Stimulated activated CD4-positive, alpha-beta T cell treated with anti-CD3 and anti-CD28 coated beads, TNF-alpha, amount 100 ng/mL, for 24 hours (primary cell): ENCODE measurements at places on chromosomes 1 and 21.

- DNase-seq = no peak
Measured at GRCh38 chr1:24165500-24165899, 21.6 kb downstream of the IFNLR1 start.

GRCh38 chr1:188423073-188423472 lies 1594.3 kb downstream of the PLA2G4A start:
- no peak for DNase-seq

DNA sequence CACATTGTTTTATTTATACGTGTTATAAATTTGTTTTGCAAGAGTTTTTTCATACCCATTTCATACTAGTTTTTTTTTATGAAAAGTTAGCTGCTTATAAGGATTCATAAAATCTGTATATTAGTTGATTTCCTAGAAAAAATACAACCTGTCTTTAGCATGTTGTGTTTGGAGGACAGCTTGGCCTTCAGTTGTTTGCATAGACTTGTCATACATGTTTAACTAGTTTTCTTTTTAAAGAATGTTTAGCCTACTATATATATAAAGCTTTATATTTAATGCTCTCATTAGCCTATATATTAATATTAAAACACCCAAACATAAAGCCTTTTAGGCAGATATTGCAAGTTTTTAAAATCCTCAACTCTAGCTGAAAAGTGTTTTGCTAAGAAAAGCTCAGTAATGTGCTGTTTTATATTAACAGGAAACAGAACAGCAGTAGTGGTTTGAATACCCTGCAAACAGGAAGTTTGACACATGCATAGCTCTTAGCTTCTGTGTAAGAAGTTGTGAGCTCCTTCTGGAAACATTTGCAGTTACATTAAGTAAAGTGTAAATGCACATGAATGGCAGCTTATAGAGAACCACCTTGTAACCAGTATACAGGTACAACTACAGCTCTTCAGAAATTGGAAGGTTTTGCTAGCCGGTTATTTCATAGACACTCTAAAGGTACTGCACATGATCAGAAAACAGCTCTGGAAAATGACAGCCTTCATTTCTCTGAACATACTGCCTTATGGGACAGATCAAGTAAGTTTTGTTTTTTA lies at the start of gene PRKACB:
PRKACB (plus strand) TSS at position 476 of the 770 bp plus-strand sequence; CDS start at position 567, 91 bp downstream.
- DNase-seq = no peak

DNA sequence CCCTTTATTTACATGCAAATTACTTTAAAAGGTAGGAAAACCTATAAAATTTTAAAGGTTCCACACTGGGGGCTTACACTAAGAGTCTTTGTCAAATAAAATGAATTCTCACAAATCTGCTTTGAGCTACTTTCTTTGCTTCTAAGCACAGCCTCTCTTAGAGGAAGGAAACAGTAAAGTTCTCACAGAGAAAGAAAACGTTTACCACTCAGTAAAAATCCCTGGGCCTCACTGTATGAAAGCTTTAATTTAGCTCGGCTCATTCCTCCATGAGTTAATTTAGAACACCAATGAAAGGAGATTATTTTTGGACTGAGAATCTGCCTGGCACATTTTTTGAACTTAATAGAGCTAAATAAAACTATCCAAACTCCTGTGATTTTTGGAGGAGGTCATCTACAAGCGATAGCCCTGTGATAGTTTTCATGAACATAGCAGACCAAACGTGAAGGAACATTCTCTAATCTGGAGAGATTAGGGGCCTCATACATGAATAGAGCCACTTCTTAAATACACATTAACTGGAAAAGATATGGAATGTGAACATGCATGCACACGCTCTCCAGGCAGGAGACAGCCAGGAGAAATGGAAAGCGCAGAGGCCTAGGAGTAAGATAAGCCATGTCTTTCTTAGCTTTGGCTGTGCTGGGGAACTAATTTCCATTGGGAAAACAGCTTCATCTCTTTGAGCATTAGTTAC lies 32.8 kb downstream of the PRRX1 start:
- no peak for DNase-seq

DNA sequence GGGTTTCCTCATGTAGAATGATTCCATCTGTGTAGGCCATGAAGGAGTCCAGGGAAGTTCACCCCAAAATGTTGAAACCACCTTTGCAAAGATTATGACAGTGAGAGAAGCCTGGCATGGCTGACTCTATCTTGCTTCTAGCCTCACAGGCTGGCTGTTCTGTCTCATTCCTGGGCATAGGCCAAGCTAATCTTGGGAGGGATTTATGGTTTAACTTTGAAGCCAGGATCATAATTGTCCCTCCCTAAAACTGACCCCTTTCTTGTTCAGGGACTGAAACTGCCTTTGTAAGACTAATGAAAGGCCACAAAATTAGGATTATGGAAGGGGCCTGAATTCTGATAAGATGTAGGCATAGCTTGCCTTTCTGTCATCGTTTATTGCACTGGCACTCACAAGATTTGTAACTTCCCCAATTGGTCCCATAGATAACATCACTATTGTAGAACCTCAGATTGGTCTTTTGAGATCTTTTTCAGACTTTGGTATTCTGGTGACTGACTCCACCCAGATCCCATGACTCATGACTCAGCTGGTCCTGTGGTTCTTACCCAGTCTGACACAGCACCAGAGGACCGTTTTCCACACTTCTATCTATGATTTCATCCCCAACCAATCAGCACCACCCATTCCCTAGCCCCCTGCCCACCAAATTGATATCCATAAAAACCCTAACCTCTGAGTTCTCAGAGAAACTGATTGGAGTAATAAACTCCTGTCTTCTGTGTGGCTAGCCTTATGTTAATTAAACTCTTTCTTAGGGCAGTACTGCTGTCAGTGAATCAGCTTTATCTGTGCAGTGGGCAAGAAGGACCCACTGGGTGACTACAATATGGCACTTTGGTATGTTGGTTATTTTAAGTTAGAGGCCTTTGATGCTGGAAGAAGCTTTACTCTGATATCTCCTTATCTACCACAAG lies 13.6 kb upstream of the LAMTOR5 start:
- DNase-seq = no peak

DNA sequence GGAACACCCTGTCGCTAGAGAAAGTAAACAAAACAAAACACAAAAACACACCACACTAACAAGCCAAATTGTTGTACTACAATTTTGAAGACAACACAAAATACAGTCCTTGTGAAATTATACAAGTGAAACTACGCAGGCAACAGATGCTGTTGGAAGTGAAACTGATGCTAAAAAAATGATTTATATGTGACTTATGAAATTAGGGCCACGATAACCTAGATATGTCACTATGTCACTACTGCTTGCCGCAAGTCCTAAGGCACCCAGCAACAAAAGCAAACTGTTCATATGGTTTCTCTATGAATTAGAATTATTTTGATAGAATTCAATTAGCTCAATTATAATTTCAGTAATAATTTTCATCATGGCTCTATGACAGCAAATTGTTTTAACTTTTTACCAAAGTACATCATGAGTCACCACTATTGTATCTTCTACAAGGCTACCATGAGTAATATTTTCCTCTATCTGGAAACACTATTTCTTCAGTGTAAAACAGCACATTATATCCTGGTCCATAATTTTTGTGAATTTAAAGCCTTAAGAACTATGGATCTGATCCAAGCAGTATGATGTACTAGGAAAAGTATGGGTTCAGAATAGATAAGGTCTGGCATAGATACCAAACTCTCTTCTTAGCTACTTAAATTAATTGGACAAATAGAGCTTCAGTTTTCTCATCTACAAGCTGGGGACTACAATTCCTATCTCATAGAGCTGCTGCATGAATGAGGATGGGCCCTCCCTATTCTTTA lies 216.3 kb downstream of the COL11A1 start:
- no peak for DNase-seq

GRCh38 chr1:61282387-61282786 lies 200.0 kb downstream of the NFIA start:
- DNase-seq = no peak

DNA sequence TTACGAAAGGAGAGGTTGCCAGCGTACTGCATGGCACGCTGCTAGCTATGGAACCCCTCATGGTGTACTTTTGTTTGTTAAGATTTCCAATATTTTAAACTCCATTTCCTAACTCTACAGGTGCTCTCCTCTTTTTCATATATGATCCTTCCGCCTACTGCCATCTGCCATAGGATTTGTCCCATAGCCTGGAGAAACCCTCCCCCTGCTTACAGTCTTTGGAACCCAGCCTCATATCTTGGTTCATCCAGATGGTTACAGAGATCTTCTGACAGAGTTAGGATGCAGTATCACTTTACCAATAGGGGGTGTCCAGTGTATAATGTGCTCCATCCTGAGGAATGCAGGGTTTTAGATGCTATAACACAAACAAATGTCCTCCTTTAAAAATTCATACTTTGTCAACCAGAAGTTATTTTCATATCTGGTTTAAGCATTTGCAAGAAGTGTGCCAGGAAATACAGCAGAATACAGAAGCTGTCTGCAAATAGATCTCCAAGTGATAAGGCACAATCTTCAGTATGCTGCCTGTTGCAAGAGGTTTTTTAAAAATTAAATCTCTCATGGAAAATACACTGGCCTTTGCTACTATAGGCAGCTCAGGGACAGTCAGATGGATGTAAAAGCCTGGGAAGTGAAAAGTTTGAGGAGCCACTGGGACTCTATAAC lies 377.8 kb downstream of the KCNH1 start:
- no peak for DNase-seq

DNA sequence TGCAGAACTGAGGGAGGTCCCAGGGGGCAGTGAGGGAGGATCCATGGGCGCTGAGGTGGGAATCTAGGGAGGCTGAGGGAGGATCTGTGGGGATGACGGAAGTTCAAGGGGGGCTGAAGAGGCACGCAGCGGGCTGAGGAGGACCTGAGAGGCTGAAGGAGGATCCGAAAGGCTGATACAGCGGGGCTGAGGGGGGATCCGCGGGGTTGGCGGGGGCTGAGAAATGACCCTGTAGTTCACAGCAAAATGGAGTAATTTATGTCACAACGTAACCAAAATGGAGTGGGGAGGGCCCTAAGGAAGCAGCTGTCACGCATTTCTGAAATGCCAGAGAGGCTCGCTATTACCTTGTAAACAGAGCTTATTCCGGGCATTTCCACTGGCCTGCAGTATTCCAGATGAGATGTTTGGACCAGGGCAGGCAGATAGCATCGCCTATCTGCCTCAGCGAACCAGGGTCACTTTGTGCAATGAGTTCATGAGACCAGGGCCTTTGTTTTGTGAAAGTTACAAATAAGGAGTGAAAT lies 926 bp upstream of the MRPL55 start:
- DNase-seq = no peak

DNA sequence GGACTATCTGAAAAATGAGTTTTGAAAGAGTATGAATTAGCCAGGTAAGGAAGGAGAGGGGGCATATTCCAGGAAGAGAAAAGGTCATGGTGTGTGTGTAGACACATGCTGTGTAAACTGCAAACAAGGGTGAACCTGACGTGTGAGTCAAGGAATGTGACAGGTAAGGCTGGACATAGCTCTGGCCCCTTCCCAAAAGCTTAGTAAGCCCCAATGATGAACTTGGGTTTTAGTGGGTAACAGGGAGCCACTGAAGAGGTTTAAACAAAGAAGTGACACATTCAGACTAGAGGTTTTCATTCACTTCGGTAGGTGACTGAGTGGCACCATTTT lies 36.7 kb downstream of the EGLN1 start:
- no peak for DNase-seq

DNA sequence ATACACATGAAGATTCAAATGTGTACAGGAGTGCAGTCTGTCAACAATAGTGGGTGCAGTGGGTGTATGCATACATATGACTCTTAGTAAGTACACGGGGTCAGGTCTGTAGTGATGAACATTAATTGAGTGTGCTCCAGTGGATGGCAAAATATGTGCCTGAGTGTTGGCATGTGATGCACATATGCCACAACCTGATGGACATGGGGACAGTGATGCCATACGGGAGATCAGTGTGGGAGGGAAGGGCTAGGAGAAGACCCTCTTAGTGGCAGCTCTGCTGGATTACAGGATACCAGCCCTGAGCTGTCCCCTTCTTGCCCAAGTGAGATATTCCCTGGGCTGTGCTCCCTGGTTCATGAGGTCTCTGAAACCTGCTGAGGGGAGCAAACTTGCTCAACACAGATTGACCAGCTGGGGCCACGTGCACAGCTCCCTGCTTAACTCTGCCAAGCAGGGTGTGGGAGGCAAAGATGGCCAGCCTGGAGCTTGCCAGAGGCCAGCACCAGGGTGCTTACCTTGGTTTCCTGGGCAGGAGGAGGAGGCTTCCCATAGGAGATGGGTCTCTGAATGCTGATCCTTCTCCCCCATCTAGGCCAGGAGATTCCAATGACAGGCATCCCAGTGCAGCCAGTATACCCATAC lies 2.2 kb downstream of the SHISA4 start:
- no peak for DNase-seq

- DNase-seq = no peak
Measured at GRCh38 chr1:40317394-40318074, 448 bp upstream of the COL9A2 start.

GRCh38 chr1:236659792-236660587 lies 26.3 kb upstream of the ACTN2 start:
- DNase-seq = no peak

DNA sequence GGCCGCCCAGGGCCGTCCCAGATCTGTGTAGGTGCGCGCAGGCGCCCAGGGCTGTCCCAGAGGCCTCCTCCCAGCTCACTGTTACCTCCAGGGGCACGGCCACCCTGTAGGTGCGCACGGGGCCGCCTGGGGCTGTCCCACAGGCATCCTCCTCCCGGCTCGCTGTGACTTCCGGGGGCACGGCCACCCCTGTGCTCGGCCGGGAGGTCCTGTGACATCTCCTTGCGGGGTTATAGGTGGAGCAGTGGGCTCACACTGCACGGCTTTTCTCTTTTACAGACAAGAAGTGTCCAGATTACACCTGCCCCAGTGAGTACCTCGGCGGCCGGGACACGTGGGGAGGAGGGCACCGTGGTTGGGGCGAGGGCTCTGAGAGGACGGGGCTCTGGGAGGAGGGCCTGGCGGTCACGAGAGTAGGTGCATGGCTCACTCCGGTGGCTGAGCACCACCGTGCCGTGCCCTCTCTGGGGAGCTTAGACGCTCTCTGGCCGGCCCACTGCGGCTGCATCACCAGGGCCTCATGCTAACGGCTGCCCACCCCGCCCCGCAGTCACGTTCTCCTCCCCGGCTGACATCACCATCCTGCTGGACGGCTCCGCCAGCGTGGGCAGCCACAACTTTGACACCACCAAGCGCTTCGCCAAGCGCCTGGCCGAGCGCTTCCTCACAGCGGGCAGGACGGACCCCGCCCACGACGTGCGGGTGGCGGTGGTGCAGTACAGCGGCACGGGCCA lies 21.4 kb downstream of the COL6A1 start:
- DNase-seq = no peak

DNA sequence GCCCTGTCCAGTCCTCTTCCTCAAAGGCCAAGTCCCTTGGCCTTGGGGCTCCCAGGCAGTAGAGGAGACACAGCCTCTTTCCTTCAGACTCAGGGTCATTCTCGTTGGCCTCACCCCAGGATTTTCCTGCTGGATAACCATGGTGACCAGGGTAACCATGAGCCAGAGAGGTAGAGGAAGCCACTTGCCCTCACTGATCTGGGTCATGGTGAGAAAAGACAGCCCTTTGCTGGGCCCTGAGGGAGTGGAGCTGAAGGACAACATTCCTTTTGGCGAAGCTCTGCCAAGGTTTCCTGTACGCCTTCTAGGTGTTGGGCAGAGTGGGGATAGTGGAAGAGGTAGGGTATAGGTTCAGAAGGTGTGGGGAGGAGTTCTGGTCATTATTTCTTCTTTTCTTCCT lies 53.1 kb upstream of the WNT4 start:
- no peak for DNase-seq
